ENCODE measurements at places on chromosomes 13 and 19.

- DNase-seq: no peak
These were observed 97.5 kb downstream of the INSR start for GRCh38 chr19:7196763-7197118.

DNA sequence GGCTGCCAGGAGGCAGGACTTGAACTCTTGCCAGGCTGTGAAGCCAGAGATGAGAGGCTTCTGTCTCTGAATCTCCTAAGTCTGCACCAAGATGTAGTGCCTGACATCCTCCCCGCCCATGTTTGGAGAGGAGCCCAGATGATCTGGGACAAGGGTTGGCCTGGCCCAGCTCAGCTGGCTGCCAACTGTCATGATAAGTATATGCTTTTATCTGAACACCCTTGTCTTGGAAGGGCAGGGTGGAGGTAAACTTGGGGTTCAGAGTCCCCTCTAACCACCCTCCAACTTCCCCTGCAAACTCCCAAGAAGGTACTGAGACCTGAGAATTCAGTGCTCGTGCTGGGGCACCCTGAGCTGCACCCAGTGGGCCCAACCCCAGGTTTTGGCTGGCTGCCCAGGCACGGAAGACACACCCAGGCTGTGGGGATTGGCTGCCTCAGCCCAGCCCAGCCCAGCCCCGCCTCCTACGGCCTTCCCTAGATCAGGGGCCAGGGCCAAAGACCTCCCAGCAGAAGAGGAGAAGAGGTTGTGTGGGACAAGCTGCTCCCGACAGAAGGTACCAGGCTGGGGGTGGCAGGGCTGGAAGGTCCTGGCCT, at the start of gene CYP4F12:
Gene CYP4F12 (plus strand): TSS at position 508 of the 596 bp plus-strand sequence. CDS start 443 bp downstream, outside the sequence.
- DNase-seq: no peak

DNA sequence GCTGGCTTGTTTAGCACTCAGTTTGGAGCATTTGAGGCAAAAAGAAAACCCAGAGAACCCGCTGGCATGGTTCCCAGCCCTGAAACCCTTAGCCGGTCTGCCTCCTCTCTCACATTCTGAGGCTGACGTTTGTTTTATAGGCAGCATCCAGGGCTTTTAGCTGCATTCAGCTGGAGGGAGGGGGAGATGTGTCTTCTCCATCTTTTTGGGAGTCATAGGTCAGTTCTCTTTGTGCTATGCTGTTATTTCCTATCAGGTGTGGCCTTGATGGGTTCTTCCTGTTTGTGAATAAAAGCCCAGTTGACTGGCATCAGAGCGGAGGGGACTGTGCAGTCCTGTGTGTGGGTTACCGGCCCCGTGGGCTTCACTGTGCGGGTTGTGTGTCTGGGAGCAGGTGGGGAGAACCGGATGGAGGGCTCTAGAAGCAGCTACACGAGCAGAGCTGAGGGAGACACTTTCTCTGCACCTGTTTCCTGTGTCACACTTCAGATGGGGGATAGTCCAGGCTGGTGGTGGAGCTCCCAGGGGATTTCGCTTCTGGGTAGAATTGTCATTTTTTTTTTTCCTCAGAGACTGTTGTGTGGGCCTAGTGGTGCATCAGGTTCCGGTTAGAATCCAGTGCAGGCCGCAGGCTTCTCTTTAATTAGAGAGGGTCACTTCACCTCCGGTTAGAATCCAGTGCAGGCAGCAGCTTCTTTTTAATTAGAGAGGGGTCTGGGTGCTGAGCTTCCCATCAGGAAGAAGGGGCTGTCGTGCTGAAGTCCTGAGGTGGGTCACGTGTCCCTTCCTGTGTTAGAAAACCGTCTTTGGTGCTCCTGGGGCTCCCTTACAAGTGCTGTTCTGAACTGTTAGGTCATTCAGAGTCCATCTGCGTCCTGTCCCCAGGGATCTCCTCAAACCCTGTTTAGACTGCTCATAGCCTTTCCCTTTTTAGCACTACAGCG, 69.6 kb downstream of the ARHGEF7 start:
- DNase-seq: no peak

DNA sequence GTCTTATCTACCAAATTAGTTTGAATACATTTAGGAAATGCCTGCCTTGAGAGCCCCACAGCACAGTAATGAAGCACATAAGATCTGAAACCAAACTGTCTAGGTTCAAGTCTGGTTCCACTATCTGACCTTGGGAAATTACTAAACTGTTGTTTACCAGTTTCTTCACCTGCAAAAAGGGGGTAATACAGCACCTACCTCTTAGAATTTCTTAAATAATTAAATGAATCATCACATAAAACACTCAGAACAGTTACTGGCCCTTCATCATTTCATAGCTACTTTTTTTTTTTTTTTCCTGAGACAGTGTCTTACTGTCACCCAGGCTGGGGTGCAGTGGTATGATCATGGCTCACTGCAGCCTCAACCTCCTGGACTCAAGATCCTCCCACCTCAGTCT, 59.6 kb downstream of the USP12 start:
- DNase-seq: no peak

DNA sequence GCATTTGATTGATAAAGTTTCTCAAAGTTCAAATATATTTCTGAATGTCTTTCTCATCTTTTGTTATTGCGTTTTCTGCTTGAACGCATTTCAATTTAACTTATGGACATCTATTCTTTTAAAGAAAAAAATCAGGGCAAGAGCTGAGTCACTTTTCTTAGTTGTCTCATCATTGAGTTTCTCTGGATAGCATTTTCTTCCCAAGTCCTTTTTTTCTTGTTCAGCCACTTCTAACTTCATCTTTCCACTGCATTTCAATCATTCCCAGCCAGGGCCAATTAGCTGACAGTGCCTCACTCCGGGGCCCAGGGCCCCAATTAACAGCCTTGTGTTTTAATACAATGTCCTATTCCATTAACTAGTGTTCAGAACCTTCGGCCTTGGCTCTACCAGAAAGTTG, 216.3 kb downstream of the B3GLCT start:
- DNase-seq: no peak

DNA sequence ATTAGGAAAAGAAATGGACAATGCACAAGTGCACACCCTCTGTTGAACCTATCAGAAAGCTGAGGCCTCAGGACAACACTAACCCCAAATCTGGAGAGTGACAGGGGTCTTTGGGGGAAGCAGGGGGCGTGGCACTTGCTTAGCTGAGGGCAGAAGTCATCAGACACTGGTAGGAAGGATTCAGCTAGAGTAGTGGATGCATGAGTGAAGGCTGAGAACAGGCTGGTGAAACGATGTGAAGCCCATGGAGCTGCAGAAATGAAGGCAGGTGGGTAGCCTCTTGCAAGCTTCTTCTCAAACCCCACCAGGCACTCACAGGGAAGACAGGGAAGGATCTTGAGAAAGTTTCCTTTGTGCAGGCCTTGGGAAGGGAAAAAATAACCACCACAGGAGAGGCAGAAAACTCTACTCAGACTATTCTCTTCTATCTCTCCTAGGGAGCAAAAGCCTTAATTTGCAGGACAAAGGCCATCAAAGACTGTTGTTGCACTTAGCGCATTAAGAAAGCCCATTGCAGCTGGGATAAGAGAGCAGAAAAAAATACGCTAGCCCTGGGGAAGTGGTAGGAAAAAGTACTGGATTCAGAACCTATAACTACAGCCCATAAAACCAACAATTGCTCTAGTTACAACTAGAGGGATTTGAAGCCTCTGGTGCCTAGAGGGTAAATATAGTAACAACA, 193.3 kb upstream of the ZNF536 start:
- DNase-seq: no peak

DNA sequence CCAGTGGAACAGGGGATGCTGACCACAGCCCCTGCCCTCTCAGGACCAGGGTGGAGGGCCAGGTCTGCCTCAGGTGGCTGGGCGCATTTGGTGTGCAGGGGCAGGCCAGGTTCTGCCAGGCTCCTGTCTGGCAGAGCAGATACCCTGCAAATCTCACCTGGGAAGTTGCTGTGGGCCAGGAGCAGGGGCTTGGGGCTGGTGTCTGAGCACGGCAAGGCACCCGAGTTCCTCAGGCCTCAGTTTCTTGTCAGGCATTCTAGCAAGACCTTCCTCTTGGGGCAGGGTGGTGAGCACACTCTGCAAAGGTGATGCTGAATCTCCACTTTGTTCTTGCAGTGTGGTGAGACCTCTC, 1.1 kb downstream of the CRTC1 start:
- no peak for DNase-seq

DNA sequence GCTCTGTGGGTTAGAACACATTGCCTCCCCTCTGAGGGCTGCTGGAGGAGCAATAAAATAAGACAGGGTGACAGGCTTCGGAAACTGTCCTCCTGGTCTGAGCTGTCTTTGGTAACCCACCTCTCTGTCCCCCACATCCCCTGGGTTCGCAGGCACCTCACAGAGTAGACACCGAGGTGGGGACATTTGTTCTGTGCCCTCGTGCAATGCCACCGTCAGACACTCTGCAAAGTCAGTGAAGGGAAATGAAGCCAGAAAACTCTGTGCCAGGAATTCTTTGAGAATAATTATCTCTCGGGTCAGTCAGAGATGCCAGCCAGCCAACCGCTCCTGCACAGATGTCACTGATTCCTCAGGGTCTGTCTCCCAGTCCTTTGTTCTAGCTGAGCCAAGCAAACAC, 493.6 kb downstream of the FOXO1 start:
- DNase-seq: no peak

DNA sequence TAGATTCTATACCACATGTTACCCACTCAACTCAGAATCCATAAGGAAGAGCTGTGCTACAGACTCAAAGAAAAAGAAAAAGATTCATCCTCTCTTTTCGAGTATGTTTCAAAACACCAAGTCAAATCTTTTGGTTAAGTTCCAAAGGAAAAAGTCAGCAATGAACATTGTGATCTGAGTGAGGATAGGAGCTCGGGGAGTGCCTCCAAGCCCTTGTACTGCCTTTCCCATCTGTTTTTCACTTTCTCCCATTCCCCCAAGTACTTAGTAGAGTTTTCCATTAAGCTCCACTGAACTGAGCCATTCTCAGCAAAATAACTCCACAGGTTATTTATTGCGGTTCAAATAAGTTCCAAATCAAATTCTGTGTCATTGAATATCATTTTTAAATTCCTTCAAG, 47.7 kb upstream of the MAB21L1 start:
- no peak for DNase-seq

- DNase-seq: peak; percentile 37
These were observed 15.3 kb upstream of the GPR183 start for GRCh38 chr13:99322297-99323103.

DNA sequence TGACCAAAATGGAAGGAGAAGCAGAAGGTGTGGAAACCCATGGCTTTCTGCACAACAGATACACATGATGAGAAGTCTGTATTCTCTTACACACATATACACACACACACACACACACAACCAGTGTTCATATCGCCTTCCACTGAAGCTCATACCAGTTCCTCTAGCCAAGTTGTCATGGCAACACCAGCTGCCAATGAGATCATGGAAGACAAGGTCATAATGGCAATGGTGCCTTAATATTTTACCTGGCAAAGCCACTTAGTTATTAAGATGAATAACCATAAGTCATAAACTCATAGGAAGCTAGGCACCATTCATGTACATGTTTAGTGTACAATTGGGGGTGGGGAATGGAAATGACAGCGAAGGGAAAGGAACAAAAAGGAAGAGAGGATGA, 2.6 kb upstream of the DHRS12 start:
- DNase-seq: peak; percentile 30

GRCh38 chr19:9808855-9809824, 9.7 kb downstream of the FBXL12 start:
- no peak for DNase-seq

GRCh38 chr13:108283110-108283509, 13.6 kb downstream of the TNFSF13B start:
- no peak for DNase-seq

DNA sequence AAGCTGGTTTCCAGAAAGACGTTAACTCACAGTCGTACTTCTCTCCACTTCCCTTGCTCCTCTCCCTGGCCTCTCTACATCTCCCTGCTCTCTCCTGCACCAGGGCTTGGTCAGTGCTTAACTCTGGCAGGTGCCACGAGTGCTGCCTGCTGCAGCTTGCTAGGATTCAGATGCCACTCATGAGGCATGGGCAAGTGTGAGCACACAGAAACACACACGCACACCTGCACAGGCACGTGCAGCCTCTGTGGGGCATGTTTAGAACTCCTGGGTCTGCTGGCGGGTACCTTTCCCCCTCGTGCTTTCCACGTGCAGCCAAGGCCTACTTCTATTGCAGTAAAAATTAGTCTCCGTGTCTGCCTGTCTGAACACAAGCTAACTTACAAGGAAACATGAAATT, 31.8 kb downstream of the SOX1 start:
- DNase-seq: no peak

GRCh38 chr13:27120811-27121210, 50.8 kb downstream of the USP12 start:
- DNase-seq: no peak

DNA sequence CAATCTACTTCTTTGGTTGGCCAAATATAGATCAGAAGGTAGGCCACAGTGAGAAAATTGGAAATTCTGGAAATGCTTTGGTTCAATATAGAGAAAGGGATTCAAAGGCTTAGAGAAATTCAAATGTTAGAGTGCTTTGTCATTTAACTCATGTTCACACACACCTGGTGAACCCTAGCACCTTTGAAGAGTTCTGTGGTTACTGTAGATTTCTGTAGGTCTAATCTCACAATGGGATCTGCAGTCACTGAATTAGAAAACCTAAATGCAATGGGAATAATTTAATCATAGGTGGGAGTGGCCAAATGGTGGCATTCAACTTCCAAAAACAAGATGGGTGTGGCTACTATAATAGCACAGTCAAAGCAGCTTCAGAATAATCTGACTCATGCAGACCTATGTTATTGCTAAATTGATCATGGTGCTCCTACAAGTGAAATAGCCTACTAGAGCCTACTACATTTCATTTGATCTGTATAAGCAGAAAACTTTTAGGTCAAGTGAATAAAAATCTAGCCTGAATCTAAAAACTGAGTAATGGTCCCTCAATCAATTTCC, 1152.9 kb downstream of the PCDH9 start:
- no peak for DNase-seq

DNA sequence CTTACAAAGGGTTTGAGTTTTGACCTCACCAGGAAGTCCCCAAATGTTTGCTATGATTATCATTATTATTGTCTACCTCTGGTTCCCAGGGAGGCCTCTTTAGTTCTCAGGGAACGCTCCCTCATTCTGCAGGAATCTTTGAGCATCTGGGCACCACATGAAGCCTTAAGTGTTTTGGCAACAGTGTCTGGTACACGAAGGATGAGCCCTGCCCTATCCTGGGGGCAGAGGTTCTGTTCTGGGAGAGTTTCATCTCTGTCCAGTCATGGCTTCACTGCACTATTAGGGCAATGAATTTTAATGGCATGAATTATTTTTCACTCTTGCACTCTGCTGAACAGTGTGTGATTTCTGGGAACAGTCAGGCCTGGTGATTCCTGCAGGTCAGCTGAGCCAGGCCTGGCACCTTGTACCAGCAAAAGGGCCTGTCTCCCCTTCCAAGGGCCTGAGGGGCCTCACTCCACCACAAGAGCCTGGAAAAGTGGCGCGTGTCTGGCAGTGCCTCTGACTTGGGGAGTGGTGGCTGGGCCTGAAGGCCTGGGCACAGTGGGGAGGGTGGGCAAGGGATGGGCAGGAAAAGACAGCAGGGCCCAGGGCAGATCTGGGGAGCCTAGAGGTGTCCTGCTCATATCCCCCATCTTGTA, 4.6 kb downstream of the FAM187B start:
- no peak for DNase-seq

GRCh38 chr13:102993348-102993747, 72.9 kb downstream of the SLC10A2 start:
- no peak for DNase-seq

- no peak for DNase-seq
These were observed 26.5 kb upstream of the SPRY2 start for GRCh38 chr13:80367473-80367872.

- DNase-seq: peak; percentile 80
These were observed 1.7 kb downstream of the DPY19L3 start for GRCh38 chr19:32407004-32407992.

Measured in RKO (cell line).